ENCODE measurements at places on chromosomes 13 and 19. TPM values are rescaled to one million over a fixed set of nuclear protein-coding genes. Genes with fewer than 3 reads are reported as not detected.
A peak's percentile ranks its signal among the peaks of the same experiment; 100 is the strongest.

The OR7A5 gene
- total RNA-seq = not detected

The ZNF382 gene
- 12.3 TPM for total RNA-seq

The SIGLEC11 gene
- under 0.01 TPM for total RNA-seq

DNA sequence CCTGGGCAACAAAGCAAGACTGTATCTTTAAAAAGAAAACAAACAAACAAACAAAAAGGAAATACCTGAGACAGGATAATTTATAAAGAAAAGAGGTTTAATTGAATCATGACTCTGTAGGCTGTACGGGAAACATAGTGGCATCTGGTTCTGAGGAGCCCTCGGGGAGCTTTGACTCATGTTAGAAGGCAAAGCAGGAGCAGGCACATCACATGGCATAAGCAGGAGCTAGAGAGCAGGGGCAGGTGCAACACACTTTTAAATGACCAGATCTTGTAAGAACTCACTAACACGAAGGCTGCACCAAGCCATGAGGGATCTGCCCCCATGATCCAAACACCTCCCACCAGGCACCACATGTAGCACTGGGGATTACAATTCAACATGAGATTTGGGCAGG lies 13.2 kb upstream of the OR10H2 start:
- H3K36me3 ChIP-seq = no peaks in the 10 kb centered on the region
- no peak for DNase-seq
- H3K27ac ChIP-seq = no peak overlapping the region
- no peak overlapping the region for H3K4me3 ChIP-seq
- H3K4me1 ChIP-seq = no peaks in the 10 kb centered on the region
- H3K27me3 ChIP-seq = no peaks in the 10 kb centered on the region

DNA sequence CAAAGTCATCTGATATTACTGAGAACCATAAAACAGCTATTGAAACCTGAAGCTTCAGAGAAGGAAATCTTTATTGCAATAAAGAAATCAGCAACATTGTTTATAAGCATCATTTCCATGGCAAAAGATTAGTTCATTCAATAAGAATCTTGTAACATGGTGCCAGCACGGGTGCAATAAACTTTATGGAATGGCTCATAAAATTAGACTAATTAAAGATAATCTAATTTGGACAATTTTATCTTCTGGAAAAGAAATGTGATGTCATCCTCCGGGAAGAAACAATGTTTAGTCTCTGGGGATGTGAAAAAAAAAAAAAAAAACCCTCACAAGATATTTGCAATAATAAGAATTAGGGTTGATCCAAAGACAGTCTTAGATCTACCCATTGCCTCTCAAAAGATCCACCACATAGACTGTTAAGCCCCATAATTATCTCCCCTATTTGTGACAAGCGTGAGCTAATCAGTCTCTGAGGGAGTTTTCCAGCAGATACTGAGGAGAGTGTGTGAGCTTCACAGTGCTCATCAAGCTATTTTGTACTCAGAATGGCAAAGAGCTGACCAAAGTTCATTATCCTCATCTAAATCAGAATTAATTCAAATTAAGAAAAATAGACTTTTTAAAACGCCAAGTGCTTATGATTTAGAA lies 297.0 kb upstream of the EDNRB start:
- H3K4me1 ChIP-seq = no peaks in the 10 kb centered on the region
- H3K4me3 ChIP-seq = no peak overlapping the region
- no peak overlapping the region for H3K27ac ChIP-seq
- DNase-seq = no peak

The ZIK1 gene
- total RNA-seq = 11.2 TPM

- H3K4me3 ChIP-seq = peak overlapping the region; percentile 67
- H3K27ac ChIP-seq = no peak overlapping the region
- peaks cover 9% of the 10 kb centered on the region for H3K4me1 ChIP-seq
- H3K36me3 ChIP-seq = no peaks in the 10 kb centered on the region
Observed at GRCh38 chr19:40147693-40148347, 43.4 kb upstream of the MAP3K10 start.

- H3K27me3 ChIP-seq = no peaks in the 10 kb centered on the region
- no peak overlapping the region for H3K27ac ChIP-seq
- no peak for DNase-seq
- H3K4me1 ChIP-seq = no peaks in the 10 kb centered on the region
- no peaks in the 10 kb centered on the region for H3K36me3 ChIP-seq
Observed at GRCh38 chr13:72199640-72200039, 332.6 kb upstream of the DACH1 start.

GRCh38 chr19:47790398-47790814 lies 11.9 kb downstream of the SELENOW start:
- H3K4me3 ChIP-seq = no peak overlapping the region
- peaks cover 4% of the 10 kb centered on the region for H3K36me3 ChIP-seq
- no peaks in the 10 kb centered on the region for H3K4me1 ChIP-seq
- no peaks in the 10 kb centered on the region for H3K27me3 ChIP-seq
- DNase-seq = peak; percentile 92

DNA sequence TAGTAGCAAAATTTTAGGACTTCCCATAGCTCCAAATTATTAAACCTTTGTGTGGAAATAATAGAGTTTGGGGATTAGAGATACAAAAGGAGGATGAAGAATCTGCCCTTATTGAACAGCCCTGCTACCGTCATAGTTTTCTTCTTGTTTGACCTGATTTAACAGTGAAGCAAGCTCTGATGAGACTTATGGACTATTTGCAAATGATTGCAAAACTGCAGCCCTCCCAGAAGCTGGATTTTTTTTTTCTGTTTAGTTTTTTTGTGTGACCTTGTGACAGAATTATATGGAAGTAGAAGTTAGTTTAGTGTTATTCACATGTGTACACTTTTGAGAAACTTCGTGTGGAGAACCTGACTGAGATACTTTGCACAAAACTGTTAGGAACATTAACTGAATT lies 267.8 kb downstream of the KCNRG start:
- no peaks in the 10 kb centered on the region for H3K27me3 ChIP-seq
- no peak overlapping the region for H3K4me3 ChIP-seq
- DNase-seq = no peak
- H3K27ac ChIP-seq = no peak overlapping the region

- H3K27ac ChIP-seq = no peak overlapping the region
- peaks cover 3% of the 10 kb centered on the region for H3K27me3 ChIP-seq
- H3K4me3 ChIP-seq = no peak overlapping the region
- no peaks in the 10 kb centered on the region for H3K4me1 ChIP-seq
- DNase-seq = no peak
Observed at GRCh38 chr13:21256351-21256761, 79.9 kb downstream of the MRPL57 start.

DNA sequence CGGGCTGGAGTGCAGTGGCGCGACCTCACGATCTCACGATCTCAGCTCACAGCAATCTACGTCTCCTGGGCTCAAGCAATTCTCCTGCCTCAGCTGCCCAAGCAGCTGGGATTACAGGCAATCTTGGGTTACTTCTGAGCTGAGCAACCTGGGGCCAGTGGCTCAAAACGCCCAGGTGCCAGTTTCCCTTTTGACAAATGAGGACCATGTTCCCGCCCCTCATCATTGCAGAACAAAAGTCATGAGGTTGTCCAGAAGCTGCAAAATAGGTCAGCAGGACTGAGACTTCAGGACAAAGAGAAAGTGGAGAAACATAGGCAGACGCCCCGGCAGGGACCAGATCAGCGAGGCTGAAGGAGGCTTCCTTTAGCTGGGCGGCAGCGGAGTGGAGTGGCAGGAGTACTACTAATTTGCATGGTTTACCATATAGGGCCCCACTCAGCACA lies 3.3 kb upstream of the ADGRE5 start:
- no peak for DNase-seq
- peaks cover 24% of the 10 kb centered on the region for H3K4me1 ChIP-seq
- no peak overlapping the region for H3K27ac ChIP-seq
- no peaks in the 10 kb centered on the region for H3K36me3 ChIP-seq

- no peak overlapping the region for H3K4me3 ChIP-seq
- H3K4me1 ChIP-seq = no peaks in the 10 kb centered on the region
- DNase-seq = no peak
- H3K27ac ChIP-seq = no peak overlapping the region
Observed at GRCh38 chr19:28217022-28217421, 995.9 kb downstream of the UQCRFS1 start.

The FXYD1 gene
- not detected for total RNA-seq

DNA sequence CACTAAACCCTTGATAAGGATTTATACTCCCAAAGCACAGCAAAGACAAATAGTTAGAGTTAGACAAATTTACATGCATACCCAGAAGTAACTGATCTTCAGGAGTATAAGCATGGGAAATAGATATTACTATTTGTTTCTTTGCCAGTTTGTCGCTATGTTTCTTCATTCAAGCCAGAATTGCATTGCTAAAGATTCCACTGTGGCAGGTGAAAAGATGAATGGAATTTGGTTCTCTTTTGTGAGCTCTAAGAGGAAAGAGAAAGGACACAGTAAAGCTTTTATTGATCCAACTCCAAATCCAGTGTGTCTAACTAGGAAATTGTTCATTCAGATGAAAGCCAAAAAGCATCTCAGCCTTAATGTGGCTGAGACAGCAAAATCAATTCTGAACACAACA lies 292.3 kb upstream of the SPRY2 start:
- no peak overlapping the region for H3K27ac ChIP-seq
- no peaks in the 10 kb centered on the region for H3K27me3 ChIP-seq
- no peaks in the 10 kb centered on the region for H3K4me1 ChIP-seq
- H3K4me3 ChIP-seq = no peak overlapping the region

GRCh38 chr19:46442808-46443450 lies 14.2 kb upstream of the PNMA8C start:
- H3K27me3 ChIP-seq = no peaks in the 10 kb centered on the region
- no peaks in the 10 kb centered on the region for H3K36me3 ChIP-seq
- no peak overlapping the region for H3K27ac ChIP-seq
- H3K4me1 ChIP-seq = peaks cover 6% of the 10 kb centered on the region
- DNase-seq = peak; percentile 89

The MUC16 gene
- not detected for total RNA-seq

DNA sequence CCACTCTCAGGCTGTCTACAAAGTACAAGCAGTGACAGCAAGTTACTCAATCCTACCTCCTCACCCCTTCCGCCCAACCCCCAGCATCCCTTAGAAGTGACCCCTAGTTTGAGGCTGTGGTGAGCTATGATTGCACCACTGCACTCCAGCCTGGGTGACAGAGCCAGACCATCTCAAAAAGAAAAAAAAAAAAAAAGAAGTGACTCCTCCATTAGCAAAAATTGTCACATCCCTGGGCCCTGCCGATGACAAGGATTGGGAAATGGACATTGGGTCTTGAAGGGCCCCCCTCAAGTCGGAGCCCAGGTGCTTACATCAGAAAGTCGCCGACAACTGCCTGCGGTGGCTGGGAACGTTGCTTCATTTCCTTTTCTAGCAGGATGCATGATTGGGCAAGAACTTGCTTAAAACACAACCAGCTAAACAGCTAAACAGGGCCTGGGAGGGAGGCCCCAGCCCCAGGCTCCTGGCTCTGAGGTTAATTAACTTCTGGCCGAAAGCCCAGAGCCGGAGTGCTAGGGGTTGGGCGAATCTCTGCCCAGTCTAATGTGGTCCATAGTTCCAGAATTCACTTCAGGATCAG lies 15.3 kb downstream of the RAB3D start:
- H3K27me3 ChIP-seq = no peaks in the 10 kb centered on the region
- H3K4me1 ChIP-seq = peaks cover 14% of the 10 kb centered on the region
- peak overlapping the region; percentile 60 for H3K27ac ChIP-seq

- H3K4me3 ChIP-seq = no peak overlapping the region
- H3K36me3 ChIP-seq = no peaks in the 10 kb centered on the region
- H3K4me1 ChIP-seq = peaks cover 37% of the 10 kb centered on the region
- DNase-seq = no peak
Observed at GRCh38 chr13:44818428-44818827, 170.8 kb downstream of the NUFIP1 start.

DNA sequence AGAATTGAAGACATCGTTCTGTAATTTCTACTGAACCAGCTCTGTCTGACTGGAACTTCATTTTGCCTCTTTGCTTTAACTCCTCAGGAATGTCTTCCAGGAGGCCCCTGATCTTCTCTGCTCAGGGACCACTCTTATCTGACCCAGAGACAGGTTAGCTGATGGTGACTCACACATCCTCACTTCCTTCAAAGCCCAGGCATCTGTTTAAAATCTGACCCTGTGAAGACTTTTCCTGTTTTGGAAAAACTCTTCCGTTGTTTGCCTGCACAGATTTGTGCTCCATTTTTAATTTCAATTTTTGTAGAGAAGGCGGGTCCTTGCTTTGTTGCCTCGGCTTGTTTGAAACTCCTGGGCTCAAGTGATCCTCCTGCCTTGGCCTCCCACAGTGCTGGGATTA lies 1.6 kb downstream of the ARL11 start:
- no peak overlapping the region for H3K4me3 ChIP-seq
- H3K27ac ChIP-seq = no peak overlapping the region
- DNase-seq = no peak
- no peaks in the 10 kb centered on the region for H3K4me1 ChIP-seq

- peak overlapping the region; percentile 4 for H3K27ac ChIP-seq
- DNase-seq = no peak
- H3K27me3 ChIP-seq = no peaks in the 10 kb centered on the region
- no peak overlapping the region for H3K4me3 ChIP-seq
Observed at GRCh38 chr19:31334101-31334848, 15.0 kb downstream of the TSHZ3 start.

GRCh38 chr19:21580101-21580500 lies 74.7 kb downstream of the ZNF429 start:
- no peaks in the 10 kb centered on the region for H3K36me3 ChIP-seq
- H3K4me3 ChIP-seq = no peak overlapping the region
- H3K27me3 ChIP-seq = no peaks in the 10 kb centered on the region
- no peak for DNase-seq
- no peak overlapping the region for H3K27ac ChIP-seq

GRCh38 chr13:60267498-60268202 lies 103.9 kb upstream of the DIAPH3 start:
- peak; percentile 21 for DNase-seq
- no peak overlapping the region for H3K27ac ChIP-seq
- H3K4me1 ChIP-seq = no peaks in the 10 kb centered on the region
- no peaks in the 10 kb centered on the region for H3K27me3 ChIP-seq
- H3K4me3 ChIP-seq = peak overlapping the region; percentile 72

DNA sequence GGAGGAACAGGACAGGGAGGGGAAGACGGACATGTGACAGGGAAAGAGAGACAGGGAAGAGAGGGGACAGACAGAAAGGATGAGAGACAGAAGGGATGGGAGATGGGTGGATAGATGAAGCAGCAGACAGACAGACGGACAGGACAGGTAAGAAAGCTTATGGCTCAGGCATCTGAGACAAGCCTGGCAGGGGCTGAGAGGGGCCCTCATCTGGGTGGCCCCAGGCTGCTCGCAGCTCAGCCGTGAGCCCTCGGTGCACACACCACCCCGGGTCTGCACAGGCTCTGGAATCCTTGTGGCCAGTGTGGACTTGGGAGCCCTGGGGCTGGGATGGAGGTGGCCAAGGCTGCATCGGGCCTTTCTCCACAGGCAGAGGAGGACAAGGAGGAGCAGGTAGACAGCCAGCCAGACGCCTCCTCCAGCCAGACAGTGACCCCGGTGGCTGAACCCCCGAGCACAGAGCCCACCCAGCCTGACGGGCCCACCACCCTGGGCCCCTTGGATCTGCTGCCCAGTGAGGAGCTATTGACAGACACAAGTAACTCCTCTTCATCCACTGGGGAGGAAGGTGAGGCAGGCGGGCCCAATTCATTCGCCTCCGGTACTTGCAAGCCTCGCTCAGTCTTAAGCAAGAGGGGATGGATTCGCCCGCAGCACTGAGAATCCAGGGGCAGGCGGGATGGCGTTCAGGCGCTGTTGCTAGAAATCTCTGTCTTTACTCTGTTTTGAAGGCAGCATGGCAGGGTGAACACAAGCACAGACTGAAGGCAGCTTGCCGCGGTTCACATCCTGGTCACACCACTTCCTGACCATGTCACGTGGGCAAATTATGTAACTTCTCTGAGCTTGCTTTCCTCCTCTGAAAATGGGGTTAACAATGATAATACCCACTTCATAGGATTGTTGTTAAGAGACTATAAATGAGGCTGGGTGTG lies 14.0 kb downstream of the GRAMD1A start:
- no peak overlapping the region for H3K27ac ChIP-seq
- peak; percentile 83 for DNase-seq
- no peaks in the 10 kb centered on the region for H3K4me1 ChIP-seq
- no peak overlapping the region for H3K4me3 ChIP-seq
- H3K36me3 ChIP-seq = peaks cover 65% of the 10 kb centered on the region
- no peaks in the 10 kb centered on the region for H3K27me3 ChIP-seq

All from osteoblast (primary cell).